ENCODE measurements at places on chromosomes 2 and 18.

GRCh38 chr2:31297751-31298150 is 63.8 kb downstream of the EHD3 start:
- DNase-seq, result no peak

DNA sequence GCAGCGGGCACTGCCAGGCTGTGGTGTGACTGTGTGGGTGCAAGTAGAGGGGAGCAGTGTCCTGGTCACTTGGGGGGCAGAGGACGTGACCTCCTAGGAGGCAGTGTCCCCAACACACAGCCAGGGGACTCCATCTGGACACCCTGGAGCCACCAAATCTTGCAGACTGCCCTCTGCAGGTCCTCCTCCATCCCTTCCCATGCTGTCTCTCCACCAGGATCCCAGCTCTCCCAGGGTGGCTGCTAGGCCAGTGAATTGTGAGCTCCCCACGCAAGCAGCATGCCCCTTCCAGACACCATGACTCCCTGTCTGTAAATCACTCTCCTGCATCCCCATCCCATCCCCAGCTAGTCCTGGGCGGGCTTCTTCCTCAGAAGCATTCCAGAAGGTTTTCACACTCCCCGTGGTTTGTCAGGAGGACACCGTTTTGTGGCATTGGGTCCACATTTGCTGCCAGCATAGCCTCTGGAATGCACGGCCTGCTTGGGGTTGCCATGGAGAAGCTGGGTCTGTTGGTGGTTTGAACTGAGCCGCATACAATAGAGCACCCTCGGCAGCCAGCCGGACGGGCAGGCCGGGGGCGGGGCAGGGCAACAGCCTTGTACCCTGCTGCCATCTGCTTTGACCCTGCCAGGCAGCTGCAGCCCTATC is 210.7 kb downstream of the KLHL29 start:
- DNase-seq, result no peak

- no peak for DNase-seq
These were observed 58.4 kb upstream of the POMC start for GRCh38 chr2:25226827-25227226.

- no peak for DNase-seq
These were observed 65.0 kb upstream of the HPCAL1 start for GRCh38 chr2:10237392-10238321.

DNA sequence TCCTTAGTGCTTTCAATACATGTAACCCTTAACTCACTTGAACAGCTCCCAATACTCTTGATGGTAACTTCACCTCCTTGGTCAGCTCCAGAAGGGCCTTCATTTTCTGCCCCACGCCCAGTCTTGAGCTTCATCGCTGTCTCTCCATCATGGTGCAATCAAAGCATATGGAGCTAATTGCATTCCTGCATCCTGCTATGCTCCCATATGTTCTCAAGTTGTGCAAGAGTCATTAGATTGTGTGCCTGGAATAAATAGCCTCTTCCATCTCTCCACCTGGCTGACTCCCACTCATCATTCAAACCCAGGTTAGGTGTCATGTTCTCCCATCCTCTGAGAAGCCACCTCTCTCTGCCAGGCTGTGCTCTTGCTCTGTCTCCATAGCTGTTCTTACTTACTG is 364.5 kb upstream of the RGPD4 start:
- no peak for DNase-seq

DNA sequence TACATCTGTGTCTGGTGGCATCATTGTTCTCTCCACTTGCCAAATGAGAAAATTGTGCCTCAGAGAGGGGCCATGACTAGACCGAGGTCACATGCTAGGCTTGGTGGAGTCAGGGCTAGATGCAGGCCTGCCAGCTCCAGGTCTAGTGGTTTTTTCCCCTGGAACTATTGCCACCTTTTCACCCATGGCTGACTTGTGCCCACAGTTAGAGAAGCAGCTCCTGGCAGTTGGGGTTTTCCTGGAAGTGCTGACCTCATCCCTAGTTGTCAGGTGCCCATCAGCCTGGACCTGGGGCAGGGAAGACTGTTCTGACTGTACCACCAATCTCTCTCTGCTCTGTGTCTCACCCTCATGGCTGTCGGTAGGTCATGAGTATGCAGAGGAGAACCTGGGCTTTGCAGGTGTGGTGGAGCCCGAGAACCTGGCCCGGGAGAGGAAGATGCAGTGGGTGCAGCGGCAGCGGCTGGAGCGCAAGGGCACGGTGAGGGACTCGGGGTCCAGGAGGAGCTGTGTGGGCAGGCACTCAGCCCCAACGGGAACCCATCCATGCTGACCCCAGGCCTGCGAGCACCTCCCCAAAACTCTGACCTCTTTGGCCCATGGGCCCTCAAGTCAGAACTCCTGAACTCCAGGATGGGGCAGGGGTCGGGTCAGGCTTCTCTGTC is 12.4 kb upstream of the CATIP start:
- DNase-seq, result no peak

- DNase-seq, result no peak
These were observed 450.7 kb upstream of the PIK3C3 start for GRCh38 chr18:41504316-41504715.

GRCh38 chr18:3626929-3627458 is 177.0 kb downstream of the TGIF1 start:
- DNase-seq, result no peak

DNA sequence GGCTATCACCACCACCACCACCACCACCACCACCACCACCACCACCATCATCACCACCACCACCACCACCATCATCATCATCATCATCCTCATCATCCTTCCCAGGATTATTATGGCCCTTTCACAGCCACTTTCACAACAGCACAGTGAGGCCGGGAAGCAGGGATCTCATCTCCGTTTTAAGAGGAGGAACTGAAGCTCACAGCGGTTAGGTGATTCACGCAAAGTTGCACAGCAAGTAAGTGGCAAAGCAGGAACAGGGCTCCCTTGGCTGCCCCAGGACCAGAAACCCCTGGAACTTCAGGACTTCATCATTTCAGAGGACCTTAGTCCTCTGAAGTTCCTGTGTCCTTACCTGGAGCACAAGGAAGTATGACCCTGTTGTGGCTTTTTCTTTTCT is 26.8 kb downstream of the MRPL35 start:
- no peak for DNase-seq

DNA sequence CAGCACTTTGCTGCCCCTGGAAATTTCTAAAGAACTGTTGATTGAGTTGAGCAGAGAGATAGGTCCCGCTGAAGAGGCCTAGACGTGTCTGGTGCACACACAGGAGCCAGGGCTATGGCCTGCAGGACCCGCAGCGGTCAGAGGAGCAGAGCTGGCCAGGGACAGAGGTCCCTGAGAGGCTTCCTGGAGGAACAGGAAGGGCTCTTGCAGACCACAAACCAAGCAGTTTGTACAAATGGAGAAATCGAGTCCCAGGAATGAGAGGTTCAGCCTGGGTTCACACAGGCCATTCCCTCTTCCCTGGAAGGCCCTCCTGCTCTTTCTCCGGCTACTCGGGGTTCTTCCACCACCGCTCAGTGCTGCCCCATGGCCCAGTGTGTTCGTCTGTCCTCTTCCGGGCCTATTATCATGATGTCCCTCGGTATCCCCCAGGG is 1.2 kb upstream of the BIN1 start:
- no peak for DNase-seq

DNA sequence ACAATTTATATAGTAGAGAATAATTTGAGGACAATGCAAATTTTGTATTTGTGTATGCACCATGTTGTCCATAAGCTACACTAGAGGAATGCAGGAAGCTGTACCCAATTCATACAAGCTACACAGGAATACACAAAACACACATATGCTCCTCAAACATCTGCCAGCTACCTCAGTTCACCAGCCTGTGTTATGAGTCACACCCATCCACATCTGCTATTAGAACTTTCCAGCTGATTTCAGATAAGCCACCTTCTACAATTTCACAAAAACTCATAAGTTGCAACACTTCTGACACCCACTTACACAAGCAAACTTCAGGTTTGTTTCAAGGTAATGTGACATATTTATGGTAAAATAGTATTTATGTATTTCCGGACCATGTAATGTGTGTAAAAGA is 438.9 kb downstream of the SATB2 start:
- no peak for DNase-seq

DNA sequence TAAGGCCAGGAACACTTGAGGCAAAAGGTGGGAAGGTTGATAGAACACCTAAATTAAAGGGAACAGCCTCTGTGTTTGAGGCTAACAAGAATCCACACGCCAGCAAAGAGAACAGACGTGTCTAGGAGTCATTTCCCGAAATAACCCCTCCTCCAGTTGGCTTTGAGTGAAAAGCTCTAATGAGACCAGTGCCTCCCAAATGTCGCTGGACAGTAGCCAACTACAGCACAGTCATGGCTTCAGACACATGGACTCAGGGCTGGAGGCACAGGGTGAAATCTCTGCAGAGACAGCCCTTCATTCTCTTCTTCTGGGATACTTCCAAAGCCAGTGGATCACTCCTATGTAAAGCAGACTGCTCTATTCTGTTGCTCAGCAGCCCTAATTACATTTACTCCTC is 49.6 kb downstream of the SOWAHC start:
- no peak for DNase-seq

DNA sequence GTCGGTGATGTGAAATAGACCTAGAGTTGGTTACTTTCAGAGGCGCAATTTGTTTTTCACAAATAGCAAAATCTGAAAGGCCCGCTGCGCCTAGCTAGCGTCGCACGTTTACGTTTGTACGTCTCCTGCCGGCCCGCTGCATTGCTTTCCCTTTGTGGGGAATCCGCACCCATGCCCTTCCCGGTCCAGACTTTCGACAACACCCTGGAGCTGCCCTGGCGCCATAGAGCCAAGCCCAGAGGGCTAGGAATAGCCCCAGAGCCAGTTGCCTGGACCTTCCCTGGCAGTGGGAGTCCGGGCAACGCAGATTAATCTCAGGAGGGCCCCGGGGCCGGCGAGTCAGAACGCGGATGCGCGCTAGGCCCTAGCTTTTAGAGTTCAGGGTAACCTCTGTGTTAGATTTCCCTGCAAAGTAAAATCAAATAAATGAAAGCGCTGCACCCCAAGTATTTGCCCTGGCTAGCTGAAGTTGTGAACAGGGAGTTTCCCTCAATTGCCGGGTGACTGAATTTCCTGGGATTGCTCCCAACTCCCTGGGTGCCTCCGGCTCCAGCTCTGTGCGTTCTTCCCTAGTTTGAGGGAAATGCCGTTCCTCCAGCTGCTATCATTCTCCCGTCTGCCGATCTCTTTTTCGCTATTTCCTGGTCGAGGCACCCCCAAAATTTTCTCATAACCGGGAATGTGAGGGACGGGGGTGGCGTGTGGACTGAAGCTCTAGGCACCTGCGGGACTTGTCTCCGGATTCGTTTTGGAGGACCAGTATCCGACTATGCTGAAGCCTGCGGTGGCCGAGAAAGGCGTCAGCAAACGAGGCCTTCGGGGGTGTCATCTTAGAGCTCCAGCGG is 1.2 kb upstream of the EN1 start:
- no peak for DNase-seq

GRCh38 chr2:63589148-63589958 is 590 bp downstream of the MDH1 start:
- no peak for DNase-seq

GRCh38 chr2:20361893-20362292 is 11.2 kb upstream of the PUM2 start:
- no peak for DNase-seq

GRCh38 chr2:241860184-241861078 is 1.7 kb upstream of the PDCD1 start:
- no peak for DNase-seq

GRCh38 chr2:11610624-11611242 is 59.3 kb downstream of the NTSR2 start:
- DNase-seq, result no peak

DNA sequence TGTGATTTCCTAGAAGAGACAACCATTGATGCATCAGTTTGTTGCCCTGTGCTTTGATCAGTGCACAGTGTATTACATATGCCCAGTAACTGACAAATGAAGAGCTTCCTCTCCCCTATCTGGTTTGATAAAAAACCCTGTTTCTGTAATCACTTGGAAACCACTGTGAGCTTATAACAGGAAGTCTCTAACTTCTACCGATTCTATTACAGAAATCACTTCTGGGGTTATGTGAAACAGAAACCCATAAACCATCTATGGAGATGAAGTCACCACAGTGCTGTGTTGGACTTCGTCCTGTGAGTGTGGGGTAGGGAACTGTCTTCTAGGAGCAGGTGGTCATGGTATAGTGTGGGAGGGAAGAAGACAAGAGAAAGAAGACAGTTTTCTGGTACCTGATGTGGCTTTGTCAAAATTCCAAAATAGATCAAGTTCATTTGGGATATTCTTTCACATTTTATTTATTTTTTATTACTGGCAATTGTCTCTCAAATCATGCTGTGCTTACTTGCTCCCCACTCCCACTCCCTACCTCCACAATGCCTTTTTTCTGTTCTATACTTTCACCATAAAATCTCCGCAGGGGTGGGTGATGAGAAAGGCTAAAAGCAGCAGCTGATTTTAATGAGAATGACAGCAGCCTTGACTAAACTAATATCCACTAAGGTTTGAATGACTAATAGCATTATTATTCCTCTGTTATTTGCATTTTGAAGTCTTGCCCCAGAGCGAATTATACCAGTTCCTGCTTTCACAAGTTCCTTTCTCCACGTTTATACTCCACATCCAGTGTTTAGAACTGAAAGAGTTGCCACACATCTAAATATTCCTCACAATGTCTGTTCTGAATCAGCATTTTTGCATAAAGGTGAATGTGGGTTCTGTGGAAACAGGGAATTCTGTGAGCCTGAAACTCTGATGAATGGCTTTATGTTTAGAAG is 41.7 kb upstream of the RND3 start:
- no peak for DNase-seq

GRCh38 chr2:144079803-144080202 is 440.1 kb downstream of the ZEB2 start:
- no peak for DNase-seq

GRCh38 chr2:174176898-174177297 is 71.4 kb downstream of the OLA1 start:
- DNase-seq, result no peak

DNA sequence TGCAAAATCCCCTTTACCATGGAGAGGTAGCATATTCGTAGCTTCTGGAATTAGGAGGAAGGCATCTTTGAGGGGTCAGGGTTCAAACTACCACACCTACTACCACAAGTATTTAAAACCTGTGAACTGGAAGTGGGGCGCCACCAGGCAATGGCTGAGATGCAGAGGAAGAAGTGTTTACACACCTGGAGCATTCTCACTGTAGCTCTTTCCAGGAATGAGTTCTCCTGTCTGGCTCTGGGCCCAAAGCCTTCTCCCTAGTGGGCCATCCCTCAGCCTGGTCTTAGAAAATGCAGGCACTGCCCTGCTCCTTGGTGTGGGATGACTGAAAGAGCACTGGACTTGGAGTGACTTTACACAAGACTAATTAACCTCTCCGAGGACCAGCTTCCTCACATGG is 30.7 kb upstream of the FOXI3 start:
- DNase-seq, result no peak

GRCh38 chr2:60318544-60318943 is 234.9 kb downstream of the BCL11A start:
- no peak for DNase-seq

DNA sequence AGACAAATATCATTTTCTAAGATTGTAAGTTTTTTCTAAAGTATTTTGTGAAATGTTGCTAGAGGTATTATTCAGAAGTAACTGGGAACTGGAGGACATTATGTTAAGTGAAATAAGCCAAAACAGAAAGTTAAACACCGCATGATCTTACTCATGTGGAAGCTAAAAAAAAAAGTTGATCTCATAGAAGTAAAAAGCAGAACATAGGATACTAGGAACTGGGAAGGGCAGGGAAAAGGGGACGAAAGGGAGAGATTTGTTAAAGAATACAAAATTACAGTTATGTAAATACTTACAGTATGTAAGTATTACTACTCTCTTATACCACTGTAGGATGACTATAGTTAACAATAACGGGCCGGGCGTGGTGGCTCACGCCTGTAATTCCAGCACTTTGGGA is 46.7 kb upstream of the CDKL4 start:
- DNase-seq, result no peak

- no peak for DNase-seq
These were observed 46.8 kb downstream of the RPIA start for GRCh38 chr2:88738271-88738670.
